ENCODE measurements at places on chromosomes 11 and 22.

GRCh38 chr11:123702696-123703095 lies 38.8 kb downstream of the ZNF202 start:
- DNase-seq: no peak

DNA sequence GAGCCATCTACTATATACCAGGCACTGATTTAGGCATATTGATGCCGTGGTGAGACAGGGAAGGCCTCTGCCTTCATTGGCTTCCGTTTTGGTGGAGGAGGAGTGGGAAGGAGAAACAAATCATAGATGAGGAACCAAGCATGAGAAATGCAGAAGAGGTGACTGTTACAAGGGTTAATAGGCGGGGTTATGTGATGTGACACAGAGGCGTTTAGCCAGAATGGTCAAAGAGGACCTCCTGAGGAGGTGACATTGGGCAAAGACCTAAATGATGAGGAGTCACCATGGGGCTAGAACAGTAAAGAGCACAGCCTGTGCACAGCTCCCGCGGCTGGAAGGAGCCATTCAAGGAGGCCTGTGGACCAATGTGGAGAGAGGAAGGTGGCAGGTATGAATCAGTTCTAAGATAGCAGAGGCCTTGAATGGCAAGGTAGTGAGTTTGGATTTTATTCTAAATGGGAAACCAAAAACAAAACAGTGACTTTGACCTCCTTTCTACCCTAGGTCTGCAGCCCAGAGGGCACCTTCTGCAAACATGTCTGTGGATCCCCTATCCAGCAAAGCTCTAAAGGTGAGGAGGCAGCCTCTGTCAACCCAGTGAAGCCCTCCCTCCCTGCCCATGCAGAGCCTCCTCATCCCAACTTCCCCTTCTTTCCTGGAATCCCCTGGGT lies 11.7 kb downstream of the MAFF start:
- DNase-seq: no peak

- DNase-seq: no peak
Observed at GRCh38 chr11:103844327-103845215, 191.9 kb upstream of the DDI1 start.

GRCh38 chr11:12356944-12357655 lies 20.3 kb upstream of the PARVA start:
- DNase-seq: no peak

DNA sequence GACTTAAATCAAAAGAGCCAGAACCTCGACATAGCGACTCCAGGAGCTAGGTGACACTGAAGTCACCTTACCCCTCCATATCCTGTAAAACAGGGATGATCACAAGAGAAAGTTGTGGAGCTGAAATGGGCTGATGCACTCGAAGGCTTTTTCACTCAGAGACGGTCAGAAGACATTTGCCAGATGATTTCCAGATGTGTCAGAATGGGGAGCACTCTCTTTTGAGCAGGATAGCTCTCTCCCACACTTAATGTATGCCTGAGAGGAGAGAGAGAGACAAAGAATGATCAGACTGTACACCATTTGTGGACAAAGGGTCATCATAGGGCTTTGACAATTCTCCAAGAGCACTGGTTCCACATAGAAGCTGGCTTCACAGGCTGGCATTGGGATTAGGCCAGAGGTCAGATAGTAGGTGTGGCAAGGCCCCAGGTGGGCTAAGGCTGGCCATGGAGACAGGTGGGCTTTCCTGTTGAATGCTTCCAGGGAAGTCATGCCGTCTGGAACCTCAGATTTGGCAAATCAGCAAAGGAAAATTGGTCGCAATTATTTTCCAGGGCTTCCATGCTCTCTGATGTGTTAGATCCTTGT lies 42.3 kb upstream of the ETS1 start:
- no peak for DNase-seq

GRCh38 chr11:134764367-134764766 lies 352.3 kb upstream of the B3GAT1 start:
- DNase-seq: no peak

DNA sequence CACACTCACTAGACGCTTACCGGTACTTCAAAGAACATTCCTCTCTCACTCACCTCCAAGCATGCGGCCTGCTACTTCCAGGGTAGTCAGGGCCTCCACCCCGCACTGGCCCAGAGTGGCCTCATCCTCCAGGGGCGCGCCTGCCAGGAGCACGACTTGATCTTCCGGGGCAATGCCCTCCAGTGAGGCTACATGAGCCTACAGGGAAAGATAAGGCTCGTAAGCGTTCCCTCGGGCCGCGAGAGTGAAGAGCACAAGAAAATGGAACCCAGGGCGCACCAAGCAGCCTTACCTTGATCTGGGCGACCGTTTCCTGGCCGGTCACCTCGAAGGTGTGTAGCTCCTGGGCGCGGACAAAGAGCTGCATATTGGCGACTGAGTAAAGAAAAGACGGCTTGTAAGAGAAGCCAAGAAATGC lies 478 bp downstream of the FAU start:
- no peak for DNase-seq

DNA sequence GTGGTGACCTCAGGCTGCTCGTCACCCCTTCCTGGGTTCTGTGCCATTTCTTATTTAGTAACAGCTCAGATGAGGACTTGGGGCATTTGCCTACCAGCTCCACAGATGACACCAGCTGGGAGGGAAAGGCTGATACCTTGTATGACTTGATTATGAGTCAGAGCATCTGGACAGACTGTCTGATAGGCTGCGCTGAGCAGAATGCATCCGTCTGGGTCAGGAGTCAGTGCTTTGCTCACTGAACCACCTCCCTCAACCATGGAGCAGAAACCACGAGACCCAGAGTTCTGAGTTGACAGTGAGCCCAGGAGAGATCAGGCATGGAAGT lies 6.8 kb downstream of the ST14 start:
- DNase-seq: peak; percentile 80

DNA sequence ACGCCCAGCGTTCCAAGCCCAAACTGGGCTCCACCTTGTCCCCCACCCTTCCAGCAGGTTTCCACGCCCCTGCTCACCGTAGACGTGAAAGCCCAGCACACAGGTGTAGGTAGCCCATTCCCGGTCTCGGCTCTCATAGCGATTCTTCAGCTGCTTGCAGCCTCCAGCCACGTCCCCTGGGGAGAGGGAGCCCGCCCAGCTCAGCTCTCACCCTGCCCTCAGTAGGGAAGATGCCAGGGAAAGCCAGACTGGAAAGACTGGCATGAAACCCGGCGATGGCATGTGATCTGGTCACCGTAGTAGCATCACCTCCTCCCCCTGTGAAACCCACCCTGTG lies 1.4 kb upstream of the MTA2 start:
- DNase-seq: no peak

GRCh38 chr22:42314709-42315391 lies 44.4 kb upstream of the TCF20 start:
- DNase-seq: no peak

DNA sequence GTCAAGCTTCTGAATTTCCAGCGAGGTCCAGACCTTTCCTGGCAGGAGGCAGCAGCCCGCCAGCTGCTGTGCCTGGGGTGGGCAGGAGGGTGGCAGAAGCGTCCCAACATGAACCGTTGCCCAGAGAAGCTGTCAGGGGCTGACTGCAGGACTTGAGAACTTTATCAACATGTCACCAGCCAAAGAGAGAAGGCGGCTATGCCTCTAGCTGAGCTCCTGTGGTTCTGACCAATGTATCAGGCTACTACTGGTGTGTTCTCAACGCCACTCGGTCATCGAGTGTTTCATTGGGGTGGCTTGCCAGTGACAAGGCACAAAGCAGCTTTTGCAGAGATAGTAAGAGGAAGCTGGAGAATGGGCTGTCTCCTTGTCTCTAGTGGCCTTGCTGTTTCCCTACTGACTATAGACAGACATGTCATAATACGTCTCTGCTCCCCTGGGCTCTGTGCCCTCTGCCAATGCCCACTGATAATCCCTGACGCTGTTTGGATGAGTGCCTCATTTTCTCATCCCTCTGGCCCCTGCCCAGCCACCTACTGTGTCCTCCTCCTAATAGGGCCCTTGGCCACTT lies 17.6 kb upstream of the ASCC2 start:
- no peak for DNase-seq

- DNase-seq: no peak
Observed at GRCh38 chr11:67356864-67357561, 3.7 kb upstream of the POLD4 start.

- no peak for DNase-seq
Observed at GRCh38 chr22:44685384-44686056, 16.5 kb upstream of the PRR5 start.

- DNase-seq: no peak
Observed at GRCh38 chr11:94802501-94802900, 34.3 kb downstream of the AMOTL1 start.

DNA sequence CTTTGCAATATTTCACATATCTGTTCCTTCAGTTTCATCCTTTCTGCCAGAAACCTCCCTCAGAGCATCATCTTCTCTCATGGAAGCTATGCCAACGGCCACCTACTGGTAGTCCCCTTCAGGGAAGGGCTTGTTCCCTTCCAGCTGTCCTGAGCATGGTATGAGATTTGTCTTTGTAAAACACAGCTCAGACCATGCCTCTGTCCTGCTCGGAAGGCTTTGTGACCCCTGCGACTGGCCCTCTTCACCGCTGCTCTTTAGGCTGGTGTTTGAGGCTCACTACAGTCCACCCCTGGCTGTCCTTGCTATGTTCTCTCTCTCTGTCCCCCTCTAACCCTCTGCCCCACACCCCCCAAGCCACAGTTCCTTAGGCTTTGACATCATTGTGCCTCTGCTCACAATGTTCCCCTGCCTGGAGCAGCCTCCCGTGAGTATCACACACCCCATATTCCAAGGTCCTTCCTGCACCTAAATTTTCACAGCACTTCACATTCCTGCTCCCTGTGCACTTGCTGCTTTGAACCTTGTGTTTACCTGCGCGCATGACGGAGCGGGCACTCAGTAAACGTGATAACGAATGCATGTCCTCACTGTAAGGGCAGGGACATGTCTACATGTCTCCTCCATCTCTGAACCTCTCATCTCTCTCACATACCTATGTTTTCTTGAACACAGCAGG lies 24.0 kb upstream of the ACER3 start:
- no peak for DNase-seq

All from right lung (tissue), 10 donors.